ENCODE measurements at places on chromosomes 12 and 14.

DNA sequence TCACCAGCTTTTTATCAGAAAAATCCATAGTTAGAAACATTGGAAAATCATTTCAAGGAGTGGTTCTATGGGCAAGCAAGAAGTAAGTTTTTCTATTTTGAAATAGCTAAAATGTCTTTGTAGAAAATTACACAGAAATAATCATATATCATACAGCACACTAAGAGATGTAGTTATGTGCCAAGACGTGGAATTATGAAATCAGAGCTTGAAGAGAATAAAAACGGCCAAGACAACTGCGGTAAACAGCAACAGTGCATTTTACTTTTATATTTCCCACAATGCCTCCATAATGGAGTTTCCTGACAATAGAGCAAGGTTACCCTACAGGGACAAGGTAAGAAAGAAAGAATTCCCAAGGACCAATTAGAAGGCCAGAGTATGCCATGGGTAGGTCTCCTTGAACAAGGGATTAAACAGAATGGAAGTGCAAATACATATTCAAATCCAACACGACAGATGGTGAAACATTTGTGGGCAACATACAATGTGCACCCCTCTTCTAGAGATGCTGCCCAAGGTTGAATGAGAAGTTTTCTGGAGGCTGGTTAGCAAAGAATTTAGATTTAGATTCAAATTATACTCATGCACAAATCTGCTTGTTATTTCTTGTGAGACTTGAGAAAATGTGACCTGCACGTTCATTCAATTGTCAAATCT lies 76.1 kb upstream of the BTG1 start:
- no peak for DNase-seq

DNA sequence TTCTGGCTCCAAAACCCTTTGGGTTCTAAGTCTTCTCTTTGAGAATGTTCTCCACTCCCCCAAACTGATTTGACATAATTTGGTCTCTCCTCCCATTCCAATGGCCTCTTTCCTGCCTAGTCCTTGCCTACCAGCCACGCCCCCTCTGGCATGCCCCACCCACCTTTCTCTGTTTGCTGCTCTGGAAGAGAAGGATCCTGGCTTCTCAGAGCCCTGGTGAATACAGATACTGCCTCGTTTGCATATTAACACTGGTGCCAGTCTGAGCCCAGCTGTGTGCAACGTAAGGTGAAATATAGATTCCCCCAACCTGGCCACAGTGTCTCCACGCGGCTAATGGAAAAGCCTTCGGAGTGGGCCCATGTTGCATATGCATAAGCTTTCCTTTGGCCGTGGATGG lies 79.7 kb downstream of the PAPOLA start:
- no peak for DNase-seq

- DNase-seq: peak; percentile 34
These were observed 217.9 kb upstream of the BTG1 start for GRCh38 chr12:92363295-92364146.

DNA sequence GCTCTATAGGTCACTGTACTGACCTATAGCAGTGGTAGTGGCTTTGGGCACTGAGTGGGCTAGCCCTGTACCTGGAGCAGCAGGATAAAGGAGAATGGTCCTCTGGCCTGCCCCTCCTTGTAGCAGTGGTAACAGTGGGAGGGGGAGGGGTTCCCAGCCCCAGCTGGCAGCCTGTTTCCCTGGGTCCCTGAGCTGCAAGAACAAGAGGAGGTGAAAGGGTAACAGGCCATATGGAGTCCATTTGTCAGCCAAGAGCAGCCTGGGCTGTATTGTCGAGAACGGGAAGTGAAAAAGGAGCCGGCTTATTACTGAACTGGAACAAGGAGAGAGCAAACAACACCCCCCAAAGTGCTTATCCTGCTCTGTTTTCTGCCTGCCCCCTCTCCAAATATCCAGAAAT lies 73.8 kb upstream of the SRSF5 start:
- DNase-seq: no peak

DNA sequence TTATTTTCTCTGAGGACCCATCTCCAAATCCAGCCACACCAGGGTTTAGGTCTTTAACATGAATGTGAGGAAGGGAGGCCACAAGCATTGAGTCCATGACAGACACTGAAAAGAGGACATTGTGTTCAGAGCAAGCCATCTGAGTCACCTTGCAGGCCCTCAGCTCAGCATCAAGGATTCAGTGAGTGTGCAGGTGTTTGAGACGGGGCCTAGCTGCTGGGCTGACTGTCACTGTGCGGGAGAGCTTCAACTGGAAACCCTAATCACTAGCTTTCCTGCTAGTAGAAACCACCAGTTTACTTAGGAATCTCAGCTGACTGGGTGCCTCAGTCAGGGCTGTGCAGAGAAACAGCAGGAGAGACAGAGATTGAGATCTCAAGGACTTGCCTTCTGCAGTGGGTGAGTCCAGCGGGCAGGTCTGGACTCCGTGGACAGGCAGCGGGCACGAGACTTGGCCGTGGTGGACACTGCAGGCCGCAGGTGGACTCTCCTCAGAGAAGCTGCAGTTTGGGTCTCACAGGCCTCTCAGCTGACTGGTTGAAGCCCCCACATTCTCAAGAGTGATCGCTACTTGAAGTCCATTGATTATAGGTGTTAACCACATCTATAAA lies 86.1 kb upstream of the DYNC1H1 start:
- no peak for DNase-seq

DNA sequence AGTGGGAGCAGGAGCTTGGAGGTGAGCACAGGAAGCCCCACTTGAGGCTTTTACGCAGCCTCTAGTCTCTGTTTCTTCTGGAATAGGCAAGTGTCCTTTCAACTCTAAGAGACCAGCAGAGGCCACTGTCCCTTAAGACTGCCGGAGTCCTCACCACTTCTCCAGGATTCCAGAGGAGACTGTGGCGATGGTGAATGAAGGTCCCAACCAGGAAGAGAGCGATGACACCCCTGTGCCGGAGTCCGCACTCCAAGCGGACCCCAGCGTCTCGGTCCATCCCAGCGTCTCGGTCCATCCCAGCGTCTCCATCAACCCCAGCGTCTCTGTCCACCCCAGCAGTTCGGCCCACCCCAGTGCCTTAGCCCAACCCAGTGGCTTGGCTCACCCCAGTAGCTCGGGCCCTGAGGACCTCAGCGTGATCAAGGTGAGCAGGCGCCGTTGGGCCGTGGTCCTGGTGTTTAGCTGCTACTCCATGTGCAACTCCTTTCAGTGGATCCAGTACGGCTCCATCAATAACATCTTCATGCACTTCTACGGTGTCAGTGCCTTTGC lies 442 bp downstream of the FLVCR2 start:
- no peak for DNase-seq

DNA sequence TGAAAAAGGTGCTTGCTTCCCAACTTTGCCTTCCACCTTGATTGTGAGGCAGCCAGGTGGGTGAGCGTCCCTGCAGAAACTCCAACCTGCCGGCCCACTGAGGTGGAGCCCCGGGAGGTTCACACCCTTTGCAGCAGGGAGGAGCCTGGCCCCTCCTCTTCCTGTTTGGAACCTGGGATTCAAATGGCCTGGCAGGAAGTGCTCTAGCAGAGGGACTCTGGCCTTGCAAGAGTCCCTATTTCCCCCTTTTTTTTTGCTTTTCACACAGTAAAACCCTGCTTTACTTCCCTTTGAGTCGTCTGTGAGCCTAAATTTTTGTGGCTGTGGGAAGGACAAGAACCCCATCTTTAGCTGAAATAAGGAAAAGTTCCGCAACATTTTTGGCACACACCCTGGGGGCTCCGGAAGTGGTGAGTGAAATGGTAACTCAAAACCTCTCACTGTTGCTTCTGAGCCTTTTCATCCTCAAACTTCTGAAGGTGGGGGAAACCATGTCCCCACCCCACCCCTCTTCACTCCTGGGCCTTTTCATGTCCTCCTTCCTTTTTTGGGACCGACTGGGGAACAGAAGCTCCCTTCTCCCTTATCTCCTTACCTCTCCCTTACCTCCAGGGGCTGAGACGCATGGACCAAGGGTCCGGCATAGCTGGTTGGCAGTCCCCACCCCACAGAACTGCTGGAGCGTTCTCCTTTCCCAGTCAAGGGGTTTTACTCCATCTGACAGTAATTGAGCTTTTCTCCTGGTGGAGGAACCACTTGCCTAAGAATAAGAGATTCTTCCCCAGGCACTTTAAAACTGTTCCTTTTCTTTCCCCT lies 102.0 kb downstream of the KCNMB4 start:
- DNase-seq: no peak

- no peak for DNase-seq
These were observed 1.9 kb downstream of the LRRK2 start for GRCh38 chr12:40226705-40227104.

DNA sequence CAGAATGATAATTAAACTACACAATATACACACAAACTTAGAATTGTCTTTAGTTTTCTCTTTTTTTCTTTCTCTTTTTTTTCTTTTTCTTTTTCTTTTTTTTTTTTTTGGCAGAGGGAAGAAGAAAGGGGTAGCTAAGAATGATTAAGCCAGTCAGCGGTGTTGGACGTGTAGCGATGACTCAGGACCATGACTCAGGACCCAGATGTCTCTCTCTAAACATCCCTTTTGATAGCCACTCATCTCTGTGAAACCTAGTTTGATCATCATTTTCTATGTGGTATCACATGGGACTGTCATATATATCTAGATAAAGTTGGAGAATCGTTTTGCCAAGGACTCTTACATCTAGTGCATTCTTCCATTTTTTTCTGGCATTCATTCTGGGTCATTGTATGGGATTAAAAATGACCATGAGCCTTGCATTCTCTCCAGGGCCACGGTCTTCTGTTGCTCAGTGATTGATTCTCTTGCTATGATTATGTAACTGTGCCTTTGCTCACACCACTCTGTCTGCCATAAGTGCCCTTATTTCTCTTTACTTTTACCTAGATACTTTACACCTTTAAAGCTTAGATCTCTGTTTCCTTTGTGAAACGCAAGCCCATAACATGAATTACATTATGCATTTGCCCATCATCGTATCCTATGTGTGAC lies 26.6 kb upstream of the NRXN3 start:
- DNase-seq: no peak

DNA sequence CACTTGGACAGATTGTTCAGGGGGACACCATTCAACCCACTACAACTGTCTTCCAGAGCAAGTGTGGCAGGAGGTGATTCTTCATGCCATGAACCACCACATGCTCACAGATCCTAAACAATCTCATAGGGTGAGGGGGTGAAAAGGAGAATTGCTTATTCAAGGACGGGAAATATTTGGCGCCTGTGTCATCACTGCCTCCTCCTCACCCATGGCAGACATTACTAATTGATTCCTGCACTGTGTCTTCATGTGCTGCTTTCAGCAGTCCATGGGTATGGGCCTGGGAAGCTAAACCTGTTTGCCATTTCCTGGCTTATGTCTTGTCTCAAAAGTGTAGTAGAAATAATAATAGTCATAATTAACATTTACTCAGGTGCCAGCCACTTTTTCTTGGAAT lies 31.3 kb downstream of the MMAB start:
- DNase-seq: no peak

DNA sequence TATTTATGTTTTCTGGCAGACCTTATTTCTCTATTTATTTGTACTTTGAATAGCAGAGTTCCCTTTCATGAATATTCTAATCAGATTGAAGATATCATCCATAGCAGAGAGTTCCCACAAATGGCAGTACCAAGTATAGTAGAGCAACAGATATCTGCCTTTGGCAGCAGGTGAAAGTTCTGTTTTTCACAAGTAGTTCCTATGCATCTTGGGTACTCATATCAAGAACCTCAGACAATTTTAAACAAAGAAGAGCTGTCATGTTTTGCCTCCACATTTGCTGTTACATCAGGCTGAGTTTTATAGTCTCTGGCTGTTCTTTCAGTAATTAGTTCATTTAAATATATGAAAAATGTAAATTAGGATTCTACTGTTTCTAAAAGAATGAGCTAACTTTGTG lies 252.0 kb downstream of the KCNC2 start:
- no peak for DNase-seq

DNA sequence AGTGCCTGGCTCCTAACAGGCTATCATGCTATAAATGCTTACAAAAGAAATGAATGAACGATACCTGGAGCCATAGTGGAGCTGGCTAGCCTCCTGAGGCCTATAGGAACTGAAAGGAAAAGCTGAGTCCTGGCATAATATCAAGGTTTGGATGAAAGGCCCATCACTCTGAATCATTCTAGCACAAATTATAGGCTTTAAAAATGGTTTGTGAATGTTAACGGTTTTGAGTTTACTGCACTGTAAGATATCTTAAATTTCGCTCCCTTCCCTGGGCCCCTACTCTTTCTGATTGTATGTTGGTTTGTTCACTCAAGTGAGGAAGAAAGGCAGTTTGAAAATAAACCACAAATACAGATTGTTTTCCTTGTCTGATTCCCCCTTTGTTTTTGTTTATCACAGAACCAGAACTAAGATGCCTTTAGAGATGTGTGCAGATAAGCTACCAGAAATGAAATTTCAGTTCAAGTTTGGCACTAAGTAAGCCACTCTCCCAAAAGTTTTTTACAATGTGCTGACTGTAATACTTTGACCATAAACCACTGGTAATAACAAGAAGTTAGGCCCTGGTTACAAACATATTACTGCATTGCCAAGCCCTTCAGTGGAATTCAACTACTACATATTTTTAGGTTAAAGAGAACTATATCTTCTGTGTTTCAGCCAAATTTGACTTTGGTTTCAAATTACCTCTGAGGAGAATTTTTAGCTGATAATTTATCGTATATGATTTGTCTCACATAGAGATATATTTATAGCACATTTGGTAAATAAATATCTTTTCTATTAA lies 89.5 kb downstream of the ALX1 start:
- no peak for DNase-seq

DNA sequence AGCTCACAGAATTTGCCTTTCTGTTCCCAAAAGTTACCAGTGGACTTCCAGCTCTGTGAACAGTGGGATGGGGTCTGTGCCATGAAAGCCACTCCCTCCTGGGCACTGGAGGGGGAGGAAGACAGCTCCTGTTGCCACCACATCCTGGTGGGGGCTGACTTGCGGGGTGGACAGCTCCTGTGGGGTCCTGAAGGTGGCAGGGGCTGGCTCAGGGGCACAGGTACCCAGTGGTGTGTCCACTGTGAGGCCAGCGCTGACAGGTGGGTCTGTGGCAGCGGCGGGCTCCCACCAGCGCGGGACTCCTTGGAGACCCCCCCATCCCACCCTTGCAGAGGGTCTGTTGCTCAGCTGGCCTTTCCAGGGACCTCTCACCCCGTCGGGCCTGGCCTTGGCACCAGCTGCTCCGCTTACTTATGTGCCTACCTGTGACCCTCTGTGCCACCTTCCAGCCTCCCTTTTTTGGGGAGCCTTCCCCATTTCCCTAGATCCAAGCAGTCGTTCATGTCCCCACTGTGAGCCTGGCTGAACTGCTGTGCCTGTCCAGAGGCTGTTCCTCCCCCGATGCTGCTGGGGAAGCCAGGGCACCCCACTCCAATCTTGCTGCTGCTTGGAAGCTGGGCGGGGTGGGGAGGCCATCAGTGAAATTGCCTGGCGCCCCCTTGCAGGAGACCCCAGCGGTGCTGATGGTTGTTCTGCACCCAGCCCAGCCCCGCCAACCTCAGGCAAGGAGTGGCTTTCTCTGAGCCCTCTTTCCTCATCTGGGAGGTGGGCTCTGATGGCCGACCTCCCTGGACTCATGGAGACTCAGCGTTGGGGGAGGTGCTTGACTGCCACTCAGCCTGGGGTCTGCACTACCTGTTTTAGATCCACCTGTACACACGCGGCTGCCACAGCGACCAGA lies 2.2 kb downstream of the TEDC1 start:
- DNase-seq: no peak

- DNase-seq: no peak
These were observed 196.1 kb upstream of the CDKN3 start for GRCh38 chr14:54200726-54201125.

Measured in SK-N-MC (cell line).